ENCODE measurements at places on chromosomes 12 and 14.

GRCh38 chr14:100815478-100816285 is 10.2 kb upstream of the MEG3 start:
- H3K4me3 ChIP-seq = no peak overlapping the region
- H3K27ac ChIP-seq = peak overlapping the region; percentile 100
- H3K4me1 ChIP-seq = peaks cover 69% of the 10 kb centered on the region
- H3K27me3 ChIP-seq = no peaks in the 10 kb centered on the region

- no peak overlapping the region for H3K27ac ChIP-seq
- no peaks in the 10 kb centered on the region for H3K27me3 ChIP-seq
- no peak for DNase-seq
These were observed 348.0 kb downstream of the BCL11B start for GRCh38 chr14:98924046-98924445.

- no peaks in the 10 kb centered on the region for H3K27me3 ChIP-seq
- peaks cover 45% of the 10 kb centered on the region for H3K4me1 ChIP-seq
- no peaks in the 10 kb centered on the region for H3K36me3 ChIP-seq
- peak overlapping the region; percentile 88 for H3K4me3 ChIP-seq
- peak overlapping the region; percentile 98 for H3K27ac ChIP-seq
- peak; percentile 38 for DNase-seq
These were observed 1.3 kb downstream of the FBXO33 start for GRCh38 chr14:39430762-39431415.

- H3K27me3 ChIP-seq = no peaks in the 10 kb centered on the region
- H3K4me3 ChIP-seq = no peak overlapping the region
- H3K27ac ChIP-seq = no peak overlapping the region
- no peak for DNase-seq
These were observed 60.7 kb downstream of the SPPL3 start for GRCh38 chr12:120843472-120843871.

DNA sequence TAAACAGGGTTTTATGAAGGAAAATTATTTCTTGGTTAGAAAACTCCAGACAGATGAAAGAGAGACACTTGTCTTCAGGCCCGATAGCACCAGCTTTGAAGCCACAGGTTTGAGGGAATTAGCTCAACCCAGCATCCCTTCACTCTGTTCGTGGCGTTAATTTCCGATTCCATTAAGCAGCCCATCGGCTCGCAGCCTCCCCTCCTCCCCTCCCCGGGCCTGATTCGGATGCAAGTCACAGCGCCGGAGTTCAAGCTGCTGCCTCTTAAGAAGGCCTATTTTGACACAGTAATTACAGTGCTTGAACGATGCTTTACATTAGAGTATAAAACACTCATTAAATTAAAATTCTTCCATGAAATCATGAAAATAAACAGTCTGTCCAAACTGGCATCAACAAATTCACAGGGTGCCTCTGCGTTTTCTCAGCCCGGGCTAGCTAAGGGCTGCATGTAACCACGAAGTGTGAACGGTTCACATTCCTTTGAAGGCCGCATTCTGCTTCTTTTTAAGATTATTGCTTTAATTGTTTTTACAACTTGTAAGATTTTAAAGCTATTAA is 145.8 kb downstream of the DICER1 start:
- H3K4me1 ChIP-seq = no peaks in the 10 kb centered on the region
- no peak overlapping the region for H3K4me3 ChIP-seq
